ENCODE measurements at places on chromosomes 2 and 18.

DNA sequence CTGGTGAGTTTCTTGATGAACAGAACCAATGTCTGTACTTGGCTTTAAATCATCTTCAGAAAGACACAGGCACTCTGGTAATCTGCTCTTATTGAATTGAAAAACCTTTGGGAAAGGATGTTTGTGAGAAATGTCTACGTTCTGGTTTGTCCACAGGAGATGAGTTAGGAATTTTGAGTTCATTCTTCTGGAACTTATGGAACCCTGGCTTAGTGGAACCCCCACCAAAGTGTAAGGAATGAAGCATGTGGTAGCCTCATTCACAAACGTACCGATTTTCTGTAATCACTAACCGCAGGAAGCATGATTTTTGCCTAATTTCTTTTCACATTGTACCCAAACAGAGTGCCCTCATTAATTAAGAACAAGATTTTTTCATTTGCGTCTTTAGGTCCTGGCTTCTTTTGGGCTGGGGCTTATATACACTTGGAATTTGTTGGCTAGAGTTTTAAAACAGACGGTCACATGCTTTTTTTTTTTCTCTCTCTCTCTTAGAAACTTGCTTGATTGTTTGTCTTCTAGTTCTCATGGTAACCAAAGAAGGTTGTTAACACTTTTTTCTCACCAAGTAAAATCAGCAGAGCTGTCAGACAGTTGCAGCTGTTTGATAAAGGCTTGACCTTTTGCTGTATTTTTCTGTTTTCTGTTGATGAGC, 314.1 kb upstream of the THUMPD2 start:
- no peak overlapping the region for H3K4me3 ChIP-seq
- H3K27ac ChIP-seq = no peak overlapping the region
- H3K4me1 ChIP-seq = peaks cover 20% of the 10 kb centered on the region
- no peaks in the 10 kb centered on the region for H3K36me3 ChIP-seq

DNA sequence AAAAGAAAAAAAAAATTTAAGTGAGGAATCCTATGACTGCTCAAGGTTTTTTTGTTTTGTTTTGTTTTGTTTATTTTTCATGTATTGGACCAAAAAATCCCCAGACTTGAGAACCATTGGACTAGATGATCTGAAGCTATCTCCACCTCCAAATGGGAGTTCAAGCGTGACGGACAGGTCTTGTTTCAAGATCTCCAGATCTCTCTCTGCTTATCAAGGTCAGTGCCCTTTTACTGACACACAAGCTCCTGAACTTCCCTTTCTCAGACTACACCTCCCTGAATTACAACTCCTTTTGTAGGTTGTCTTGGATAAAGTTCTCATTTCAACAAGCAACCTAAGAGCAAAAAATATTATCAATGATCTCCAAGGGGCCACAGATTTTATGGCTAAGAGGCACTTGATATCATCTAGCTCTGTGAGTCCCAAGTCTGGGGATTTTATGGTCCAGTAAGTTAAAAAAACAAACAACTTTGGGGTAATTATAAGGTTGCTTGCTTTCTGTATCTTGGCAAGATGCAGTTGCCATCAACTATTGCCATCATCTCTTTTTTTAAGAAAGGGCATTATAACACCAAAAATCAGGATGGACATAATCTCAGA, 396.0 kb upstream of the ATP5MC3 start:
- no peak overlapping the region for H3K4me3 ChIP-seq
- no peaks in the 10 kb centered on the region for H3K4me1 ChIP-seq
- H3K27ac ChIP-seq = no peak overlapping the region
- H3K27me3 ChIP-seq = no peaks in the 10 kb centered on the region

GRCh38 chr2:186518945-186519344, 32.9 kb downstream of the ZC3H15 start:
- no peaks in the 10 kb centered on the region for H3K27me3 ChIP-seq
- H3K36me3 ChIP-seq = no peaks in the 10 kb centered on the region
- no peak overlapping the region for H3K4me3 ChIP-seq

DNA sequence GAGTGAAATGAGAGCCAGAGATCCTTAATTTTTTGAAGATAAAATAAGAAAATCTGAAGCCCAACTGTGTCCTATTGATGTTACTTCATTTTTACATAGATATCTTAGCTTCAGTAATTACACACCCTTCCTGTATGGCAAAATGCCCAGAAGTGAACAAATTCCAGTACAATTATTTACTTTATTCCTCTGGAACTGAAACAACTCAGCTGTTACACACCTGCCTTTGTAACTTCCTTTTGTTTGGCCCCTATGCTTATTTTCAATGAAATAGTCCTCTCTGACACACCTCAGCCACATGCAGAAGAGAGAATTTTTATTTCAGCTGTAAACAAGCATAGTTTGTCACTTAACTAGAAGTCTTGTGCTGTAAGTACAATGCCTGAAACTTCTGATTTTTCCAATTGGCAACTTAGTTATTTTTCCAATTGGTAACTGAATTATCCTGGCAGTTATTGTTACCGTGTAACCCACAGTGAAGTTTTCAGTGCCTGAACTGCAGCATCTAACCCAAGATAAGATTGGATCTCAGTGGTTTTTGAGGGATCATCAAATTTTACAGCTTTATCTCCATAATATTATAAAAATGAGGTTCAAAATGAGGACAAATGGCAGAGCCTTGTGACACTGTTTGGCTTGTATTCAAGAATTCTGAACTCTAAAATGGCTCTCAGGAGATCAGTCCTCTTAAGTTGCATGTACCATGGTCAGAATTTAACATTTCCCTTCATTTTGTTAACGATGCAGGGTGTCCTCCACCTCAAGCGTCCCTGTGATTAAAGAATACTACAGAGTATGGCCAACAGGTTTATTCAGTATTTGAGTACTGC, 82.6 kb downstream of the PKP4 start:
- H3K4me3 ChIP-seq = no peak overlapping the region
- no peaks in the 10 kb centered on the region for H3K36me3 ChIP-seq
- H3K4me1 ChIP-seq = no peaks in the 10 kb centered on the region
- H3K27ac ChIP-seq = no peak overlapping the region

DNA sequence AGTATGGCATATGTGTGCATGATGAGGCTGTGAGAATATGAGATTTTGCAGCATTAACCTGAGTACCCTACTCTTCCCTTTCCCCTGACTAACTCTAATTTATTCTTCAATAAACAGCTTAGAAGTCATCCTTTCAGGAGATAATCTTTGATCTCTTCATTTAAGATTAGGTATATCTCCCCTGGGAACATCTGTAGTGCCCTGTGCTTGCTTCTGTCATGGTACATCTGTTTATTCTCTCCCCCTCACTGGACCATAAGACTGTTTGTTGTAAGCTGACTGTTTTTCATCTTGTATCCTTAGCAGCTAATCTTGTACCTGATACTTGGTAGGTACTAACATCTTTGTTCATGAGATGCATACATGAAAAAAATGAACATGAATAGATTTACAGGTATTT, 83.1 kb downstream of the MBD5 start:
- H3K4me1 ChIP-seq = peaks cover 6% of the 10 kb centered on the region
- no peak overlapping the region for H3K27ac ChIP-seq
- no peak for DNase-seq
- no peaks in the 10 kb centered on the region for H3K36me3 ChIP-seq
- H3K27me3 ChIP-seq = no peaks in the 10 kb centered on the region
- H3K4me3 ChIP-seq = no peak overlapping the region

- no peaks in the 10 kb centered on the region for H3K4me1 ChIP-seq
- peak overlapping the region; percentile 55 for H3K27ac ChIP-seq
- peak; percentile 85 for DNase-seq
- no peak overlapping the region for H3K4me3 ChIP-seq
These were observed 33.4 kb upstream of the KLHL29 start for GRCh38 chr2:23351388-23352141.

GRCh38 chr18:3120356-3120755, 99.4 kb downstream of the MYOM1 start:
- H3K4me1 ChIP-seq = no peaks in the 10 kb centered on the region
- no peak overlapping the region for H3K27ac ChIP-seq
- H3K36me3 ChIP-seq = peaks cover 2% of the 10 kb centered on the region
- H3K4me3 ChIP-seq = no peak overlapping the region

- no peaks in the 10 kb centered on the region for H3K27me3 ChIP-seq
- H3K4me1 ChIP-seq = no peaks in the 10 kb centered on the region
- no peaks in the 10 kb centered on the region for H3K36me3 ChIP-seq
- no peak overlapping the region for H3K4me3 ChIP-seq
- H3K27ac ChIP-seq = no peak overlapping the region
- DNase-seq = no peak
These were observed 103.9 kb downstream of the MRO start for GRCh38 chr18:50715919-50716318.

GRCh38 chr2:131027566-131028528, 65.4 kb downstream of the FAM168B start:
- no peaks in the 10 kb centered on the region for H3K36me3 ChIP-seq
- no peaks in the 10 kb centered on the region for H3K4me1 ChIP-seq
- H3K4me3 ChIP-seq = no peak overlapping the region
- H3K27ac ChIP-seq = no peak overlapping the region

GRCh38 chr2:218873359-218874194, 7.1 kb upstream of the WNT10A start:
- DNase-seq = no peak
- no peaks in the 10 kb centered on the region for H3K36me3 ChIP-seq
- H3K4me1 ChIP-seq = no peaks in the 10 kb centered on the region
- H3K27me3 ChIP-seq = peaks cover 86% of the 10 kb centered on the region

- no peak overlapping the region for H3K4me3 ChIP-seq
- no peak overlapping the region for H3K27ac ChIP-seq
- no peaks in the 10 kb centered on the region for H3K4me1 ChIP-seq
- DNase-seq = no peak
- H3K36me3 ChIP-seq = no peaks in the 10 kb centered on the region
- no peaks in the 10 kb centered on the region for H3K27me3 ChIP-seq
These were observed 53.8 kb upstream of the SLC5A7 start for GRCh38 chr2:107932488-107932887.

GRCh38 chr2:134866498-134867099, 28.2 kb downstream of the ACMSD start:
- no peak overlapping the region for H3K4me3 ChIP-seq
- H3K27me3 ChIP-seq = no peaks in the 10 kb centered on the region
- H3K4me1 ChIP-seq = no peaks in the 10 kb centered on the region
- no peak for DNase-seq

DNA sequence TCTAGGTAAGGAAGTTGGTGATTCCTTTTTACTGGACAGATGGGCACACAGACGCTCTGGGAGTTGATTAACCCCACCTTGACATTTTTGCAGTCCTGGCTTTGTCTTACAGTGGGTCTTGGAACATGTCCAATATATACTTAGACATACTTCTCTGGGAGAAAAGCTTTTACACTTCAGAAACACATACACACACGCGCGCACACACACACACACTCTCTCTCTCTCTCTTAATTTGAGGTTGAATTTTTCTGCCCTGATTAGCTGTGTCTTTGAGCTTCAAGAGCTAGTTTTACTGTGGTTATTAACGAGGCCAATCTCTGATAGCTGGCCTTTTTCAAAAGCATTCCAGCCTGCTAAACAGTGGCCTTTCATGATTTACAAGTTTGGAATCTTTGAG, 215.0 kb downstream of the MYCN start:
- no peaks in the 10 kb centered on the region for H3K36me3 ChIP-seq

GRCh38 chr18:49041435-49042245, 90.9 kb upstream of the SMAD7 start:
- no peak overlapping the region for H3K27ac ChIP-seq
- no peak overlapping the region for H3K4me3 ChIP-seq
- H3K4me1 ChIP-seq = peaks cover 3% of the 10 kb centered on the region
- H3K36me3 ChIP-seq = peaks cover 6% of the 10 kb centered on the region
- DNase-seq = peak; percentile 40

DNA sequence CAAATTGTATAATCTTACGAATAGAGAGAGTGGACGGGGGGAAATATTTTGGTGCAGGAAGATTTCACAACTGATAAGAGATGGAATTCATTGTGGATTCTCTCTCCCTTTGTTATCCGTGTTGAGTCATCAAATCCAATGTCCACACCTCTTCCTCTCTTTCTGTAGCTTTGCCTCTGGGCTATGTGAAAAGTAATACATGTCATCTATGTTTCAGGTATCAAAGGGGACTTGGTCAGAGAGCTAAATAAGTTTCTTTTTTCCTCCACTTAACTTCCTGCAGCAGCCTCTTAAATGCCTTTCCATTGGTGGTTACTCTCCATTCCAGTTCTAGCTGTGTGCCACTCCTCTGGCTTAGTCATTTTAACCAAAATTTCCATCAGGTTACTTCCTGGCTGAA, 169.3 kb upstream of the NXPH2 start:
- no peak overlapping the region for H3K4me3 ChIP-seq
- no peaks in the 10 kb centered on the region for H3K36me3 ChIP-seq
- H3K4me1 ChIP-seq = no peaks in the 10 kb centered on the region
- no peak overlapping the region for H3K27ac ChIP-seq
- H3K27me3 ChIP-seq = no peaks in the 10 kb centered on the region

DNA sequence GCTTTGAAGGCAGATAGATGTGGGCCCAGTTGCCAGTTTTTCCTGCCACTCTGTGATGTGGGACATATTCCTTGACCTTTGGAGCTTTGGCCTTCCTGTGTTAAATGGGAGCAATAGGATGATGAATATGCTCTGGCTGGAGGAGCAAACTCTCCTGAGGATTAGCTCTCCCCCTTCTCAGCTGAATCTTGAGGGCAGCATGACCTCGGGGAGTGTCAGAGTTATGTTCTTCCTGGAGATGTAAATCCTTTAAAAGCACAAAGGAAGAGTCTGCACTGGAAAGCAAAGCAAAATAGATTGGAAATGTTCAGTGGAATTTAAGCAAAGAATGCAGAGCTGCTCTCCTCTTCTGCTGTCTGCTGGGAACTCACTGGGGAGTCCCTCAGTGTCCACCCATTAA, 160.1 kb downstream of the ALK start:
- no peak overlapping the region for H3K4me3 ChIP-seq
- no peak for DNase-seq
- H3K4me1 ChIP-seq = no peaks in the 10 kb centered on the region
- no peak overlapping the region for H3K27ac ChIP-seq
- no peaks in the 10 kb centered on the region for H3K27me3 ChIP-seq

- H3K27ac ChIP-seq = no peak overlapping the region
- DNase-seq = no peak
- no peaks in the 10 kb centered on the region for H3K27me3 ChIP-seq
- H3K4me3 ChIP-seq = no peak overlapping the region
- no peaks in the 10 kb centered on the region for H3K36me3 ChIP-seq
- H3K4me1 ChIP-seq = no peaks in the 10 kb centered on the region
These were observed 4.2 kb downstream of the ZAP70 start for GRCh38 chr2:97717613-97717995.

DNA sequence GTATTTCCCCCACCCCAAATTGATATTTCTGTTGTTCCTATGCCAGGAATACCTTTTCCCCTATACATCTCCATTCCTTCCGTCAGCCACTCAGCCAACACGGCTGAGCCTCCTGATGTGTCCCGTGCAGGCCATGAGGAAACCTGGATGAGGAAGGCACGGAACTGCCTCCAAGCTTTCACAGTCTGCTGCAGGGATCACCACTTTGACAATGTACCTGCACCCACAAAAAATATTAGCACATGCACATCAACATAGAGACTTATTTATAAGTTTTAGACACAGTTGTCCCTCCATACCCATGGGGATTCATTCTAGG, 101.4 kb upstream of the PPP1CB start:
- DNase-seq = no peak
- H3K36me3 ChIP-seq = no peaks in the 10 kb centered on the region
- no peaks in the 10 kb centered on the region for H3K27me3 ChIP-seq
- no peak overlapping the region for H3K27ac ChIP-seq
- H3K4me3 ChIP-seq = no peak overlapping the region

- no peak overlapping the region for H3K27ac ChIP-seq
- H3K27me3 ChIP-seq = no peaks in the 10 kb centered on the region
- no peak for DNase-seq
- no peak overlapping the region for H3K4me3 ChIP-seq
- no peaks in the 10 kb centered on the region for H3K4me1 ChIP-seq
- no peaks in the 10 kb centered on the region for H3K36me3 ChIP-seq
These were observed 17.1 kb downstream of the DYNAP start for GRCh38 chr18:54608028-54608642.

- H3K27me3 ChIP-seq = no peaks in the 10 kb centered on the region
- no peak for DNase-seq
- no peak overlapping the region for H3K27ac ChIP-seq
- H3K4me1 ChIP-seq = peaks cover 21% of the 10 kb centered on the region
- no peaks in the 10 kb centered on the region for H3K36me3 ChIP-seq
- no peak overlapping the region for H3K4me3 ChIP-seq
These were observed 207.6 kb upstream of the CCDC150 start for GRCh38 chr2:196431957-196432356.

Measured in heart left ventricle (tissue), 16 donors.